ENCODE measurements at places on chromosomes 13 and 19.

GRCh38 chr13:114072421-114072820 lies 60.0 kb downstream of the RASA3 start:
- H3K36me3 ChIP-seq, result peaks cover 19% of the 10 kb centered on the region
- H3K27me3 ChIP-seq, result peaks cover 2% of the 10 kb centered on the region
- peaks cover 76% of the 10 kb centered on the region for H3K4me1 ChIP-seq
- H3K27ac ChIP-seq, result peak overlapping the region; percentile 95
- H3K4me3 ChIP-seq, result peak overlapping the region; percentile 74
- no peak for DNase-seq

DNA sequence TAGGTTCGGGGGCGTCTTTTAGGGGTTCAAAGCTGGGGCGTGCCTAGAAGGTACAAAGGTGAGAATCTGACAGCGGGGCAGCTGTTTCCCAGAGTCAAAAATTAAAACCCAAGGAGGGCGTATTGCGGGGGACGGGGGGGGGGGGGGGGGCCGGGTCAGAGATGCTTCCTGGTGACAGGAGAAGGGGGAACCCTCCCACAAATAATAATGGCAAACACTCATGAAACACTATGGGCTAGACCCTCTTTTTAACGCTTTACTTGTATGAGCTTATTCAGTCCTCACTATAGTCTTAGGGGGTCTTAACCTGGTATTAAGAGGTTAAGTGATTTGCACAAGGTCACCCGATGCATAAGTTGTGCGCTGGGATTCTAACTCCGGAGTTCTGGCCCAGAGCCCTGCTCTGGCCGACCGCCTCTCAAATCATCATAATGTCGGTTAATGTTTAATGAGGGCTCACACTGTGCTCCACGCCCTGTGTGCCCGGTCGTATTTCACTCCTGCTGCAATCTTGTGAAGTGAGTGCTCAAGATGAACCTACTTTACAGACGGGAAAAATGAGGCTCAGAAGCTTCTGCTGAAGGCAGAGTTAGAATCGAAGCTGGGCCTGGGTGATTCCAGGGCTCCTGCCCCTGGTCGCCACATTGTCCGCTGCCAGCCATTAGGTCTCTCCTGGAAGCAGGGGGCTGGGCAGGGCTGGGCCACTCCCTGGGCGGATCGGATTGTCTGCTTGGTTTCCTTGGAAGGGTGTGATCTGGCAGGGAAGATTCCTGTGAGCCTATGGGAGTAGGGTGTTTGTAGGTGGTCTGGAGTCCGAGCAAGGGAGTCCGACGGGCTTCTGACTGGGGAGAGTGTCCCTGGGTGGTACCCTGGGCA lies 964 bp downstream of the PAK4 start:
- no peak for DNase-seq
- no peaks in the 10 kb centered on the region for H3K36me3 ChIP-seq
- peak overlapping the region; percentile 80 for H3K27ac ChIP-seq

- no peaks in the 10 kb centered on the region for H3K27me3 ChIP-seq
- peaks cover 47% of the 10 kb centered on the region for H3K36me3 ChIP-seq
- no peak overlapping the region for H3K4me3 ChIP-seq
- no peak overlapping the region for H3K27ac ChIP-seq
- no peak for DNase-seq
- H3K4me1 ChIP-seq, result peaks cover 21% of the 10 kb centered on the region
These were observed 42.6 kb downstream of the USP12 start for GRCh38 chr13:27128825-27129627.

- H3K36me3 ChIP-seq, result peaks cover 7% of the 10 kb centered on the region
- H3K4me1 ChIP-seq, result peaks cover 49% of the 10 kb centered on the region
- DNase-seq, result peak; percentile 64
- peak within 1 kb of the TSS; percentile 92 for H3K27ac ChIP-seq
- peak within 1 kb of the TSS; percentile 97 for H3K4me3 ChIP-seq
- H3K27me3 ChIP-seq, result no peaks in the 10 kb centered on the region
These were observed at the start of gene ZNF865 for GRCh38 chr19:55605637-55606470. TSS of gene ZNF865 (plus strand) at chr19:55605647. CDS start at chr19:55613619, 7,972 bp downstream.

GRCh38 chr19:4448147-4448985 lies 9.2 kb downstream of the UBXN6 start:
- H3K27me3 ChIP-seq, result peaks cover 2% of the 10 kb centered on the region
- H3K27ac ChIP-seq, result no peak overlapping the region
- H3K36me3 ChIP-seq, result peaks cover 2% of the 10 kb centered on the region
- H3K4me3 ChIP-seq, result peak overlapping the region; percentile 31
- H3K4me1 ChIP-seq, result no peaks in the 10 kb centered on the region

Measured in neural crest cell (in vitro differentiated cells).